ENCODE measurements at places on chromosomes 1 and 21.

- DNase-seq, result no peak
These were observed 80.6 kb downstream of the SLC25A24 start for GRCh38 chr1:108119500-108119899.

DNA sequence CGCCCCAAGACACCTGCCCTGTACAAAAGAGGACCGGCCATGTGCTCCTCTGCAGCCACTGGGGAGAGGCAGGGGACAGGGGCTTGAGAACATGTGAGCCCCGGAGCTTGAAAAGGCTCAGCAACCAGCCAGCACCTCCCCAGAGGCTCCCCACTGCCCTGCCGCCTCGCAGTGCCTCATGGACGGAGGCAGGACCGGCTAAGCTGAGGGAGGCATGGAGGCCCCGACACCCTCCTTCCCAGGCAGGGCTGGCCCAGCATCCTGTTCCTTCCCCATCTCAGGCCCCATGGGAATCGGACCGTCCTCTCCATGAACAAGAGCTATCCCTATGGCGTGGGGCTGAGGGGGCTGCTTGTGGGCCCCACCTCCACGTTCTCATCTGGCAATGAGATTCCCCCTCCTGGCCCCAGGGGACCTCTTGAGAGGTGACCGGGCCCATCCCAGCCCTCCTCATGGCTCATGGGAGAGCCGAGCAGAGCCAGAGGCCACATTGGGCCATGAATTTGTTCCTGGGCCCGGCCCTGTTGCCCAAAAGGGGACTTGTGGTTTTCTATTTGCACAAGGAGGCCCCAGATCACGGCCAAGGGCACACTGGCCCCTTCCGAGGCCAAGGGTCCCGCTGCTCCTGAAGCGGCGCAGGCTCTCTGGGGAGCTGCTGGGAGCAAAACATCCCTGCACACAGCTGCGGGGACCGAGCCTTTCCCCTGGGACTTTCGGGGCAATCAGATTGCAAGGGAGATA is 65.2 kb upstream of the ARHGEF16 start:
- DNase-seq, result no peak

- no peak for DNase-seq
These were observed 17.7 kb downstream of the LURAP1 start for GRCh38 chr1:46220808-46221207.

DNA sequence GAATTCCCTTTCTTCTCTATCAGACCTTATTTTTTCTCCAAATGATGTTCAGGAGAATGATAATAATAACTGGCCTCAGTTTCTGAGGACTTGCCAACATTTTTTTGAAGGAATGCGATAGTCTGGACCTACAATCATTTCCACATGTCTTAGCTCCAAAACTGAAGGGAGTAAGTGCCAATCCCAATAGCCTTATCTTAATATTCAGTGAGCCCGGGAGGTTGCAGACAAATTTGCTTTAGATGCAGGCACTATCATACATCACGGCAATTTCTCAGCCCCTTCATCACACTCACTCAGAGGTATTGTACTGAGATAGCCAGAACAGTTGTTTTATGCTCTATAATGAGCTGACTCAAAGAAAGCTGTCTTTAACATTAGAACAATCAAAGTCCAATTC is 796.9 kb downstream of the ADGRL2 start:
- peak; percentile 73 for DNase-seq

DNA sequence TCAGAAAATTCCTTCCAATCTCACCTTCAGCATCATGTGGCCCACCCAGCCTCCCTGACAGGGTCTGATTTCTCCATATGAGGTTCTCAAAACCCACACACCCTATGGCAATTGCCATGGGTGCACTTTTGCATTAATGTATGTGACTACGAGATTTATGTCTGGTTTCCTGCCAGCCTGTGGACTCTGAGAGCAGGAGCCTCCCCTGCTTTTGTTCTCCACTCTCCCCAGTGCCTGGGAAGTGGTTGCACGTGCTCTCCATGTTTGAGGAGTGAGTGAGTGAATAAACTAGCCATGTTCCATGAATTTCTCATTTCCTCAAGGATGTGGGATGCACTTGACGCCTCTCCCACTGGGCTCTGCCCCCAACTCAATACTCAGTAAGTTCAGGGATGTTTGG is 91.2 kb downstream of the ACTL8 start:
- no peak for DNase-seq

- DNase-seq, result peak; percentile 49
These were observed 22.7 kb downstream of the CD55 start for GRCh38 chr1:207344221-207344620.

GRCh38 chr1:230922620-230923019 is 54.3 kb upstream of the C1orf198 start:
- DNase-seq, result no peak

DNA sequence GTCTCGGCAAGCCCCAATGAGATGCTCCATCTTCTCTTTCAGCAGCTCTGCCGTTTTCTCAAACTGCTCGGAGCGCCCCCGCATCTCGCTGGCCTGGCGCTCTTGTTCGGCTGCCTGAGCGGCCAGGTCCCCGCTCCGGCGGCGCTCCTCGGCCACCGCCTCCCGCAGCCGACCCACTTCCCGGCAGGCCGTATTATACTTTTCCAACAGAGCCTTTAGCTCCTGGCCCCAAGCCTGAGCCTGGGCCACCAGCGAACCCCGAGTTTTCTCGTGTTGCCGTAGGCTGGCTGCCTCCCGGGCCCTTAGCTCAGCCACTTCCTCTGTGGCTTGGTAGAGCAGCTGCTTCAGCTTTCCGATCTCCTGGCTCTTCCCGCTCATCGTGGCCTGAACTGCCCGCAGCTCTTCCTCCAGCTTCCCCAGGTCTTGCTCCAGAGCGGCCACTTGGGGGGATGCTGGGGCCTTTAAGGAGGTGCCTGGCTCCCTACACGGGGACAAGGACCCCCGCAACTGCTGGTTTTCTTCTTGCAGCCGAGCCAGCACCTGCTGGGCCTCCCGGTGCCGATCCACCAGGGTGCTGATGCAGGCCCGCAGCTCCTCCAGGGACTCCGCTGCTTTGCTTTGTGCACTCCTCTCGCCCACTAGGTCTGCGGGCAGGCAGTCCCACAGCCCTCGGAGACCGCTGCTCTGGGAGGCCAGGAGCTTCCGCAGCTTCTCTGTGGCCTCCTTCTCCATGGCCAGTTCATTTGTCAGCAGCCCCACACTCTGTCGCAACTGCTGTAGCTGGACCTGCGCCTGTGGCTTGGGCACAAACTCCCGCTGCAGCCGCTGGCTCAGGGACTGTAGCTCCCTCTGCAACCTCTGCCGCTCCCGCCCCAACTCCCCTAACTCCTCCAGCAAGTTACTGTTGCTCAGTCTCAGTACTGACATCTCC is 13.4 kb upstream of the PIAS3 start:
- DNase-seq, result no peak

- DNase-seq, result peak; percentile 74
These were observed 24.5 kb upstream of the ZNF436 start for GRCh38 chr1:23394181-23394580.

DNA sequence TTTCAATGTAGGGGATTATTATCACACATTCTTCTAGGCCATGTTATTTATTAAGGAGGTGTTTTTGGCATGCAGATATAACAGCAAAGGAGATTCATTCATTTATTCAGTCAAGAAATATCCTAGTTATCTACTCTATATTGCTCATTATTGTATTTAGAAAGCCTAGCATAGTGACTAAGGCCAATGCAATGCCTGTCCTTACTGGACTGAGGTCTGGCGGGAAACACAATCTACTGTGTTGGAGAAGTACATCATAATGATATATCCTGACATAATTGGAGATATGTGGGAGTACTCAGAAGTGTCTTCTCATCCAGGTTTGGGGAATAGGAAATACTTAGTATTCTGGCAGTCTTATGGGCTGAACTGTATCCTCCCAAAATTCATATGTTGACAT is 421.5 kb upstream of the USP24 start:
- DNase-seq, result peak; percentile 74

DNA sequence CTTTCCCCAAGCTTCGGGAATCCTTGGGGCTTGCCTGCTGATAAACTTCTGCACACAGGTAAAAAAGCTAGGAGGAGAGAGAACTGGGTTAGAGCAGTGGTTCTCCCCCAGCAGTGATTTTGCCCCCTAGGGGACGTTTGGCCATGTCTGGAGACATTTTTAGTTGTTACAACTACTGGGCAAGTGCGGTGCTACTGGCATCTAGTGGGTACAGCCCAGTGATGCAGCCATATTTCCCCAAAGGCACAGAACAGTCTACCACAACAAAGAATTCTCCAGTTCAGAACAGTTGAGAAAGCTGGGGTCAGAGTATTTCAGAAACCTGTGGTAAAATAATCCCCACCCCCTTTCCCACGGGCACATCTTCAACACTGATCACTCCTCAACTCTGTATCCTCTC is 41.3 kb downstream of the LRRC71 start:
- peak; percentile 13 for DNase-seq

DNA sequence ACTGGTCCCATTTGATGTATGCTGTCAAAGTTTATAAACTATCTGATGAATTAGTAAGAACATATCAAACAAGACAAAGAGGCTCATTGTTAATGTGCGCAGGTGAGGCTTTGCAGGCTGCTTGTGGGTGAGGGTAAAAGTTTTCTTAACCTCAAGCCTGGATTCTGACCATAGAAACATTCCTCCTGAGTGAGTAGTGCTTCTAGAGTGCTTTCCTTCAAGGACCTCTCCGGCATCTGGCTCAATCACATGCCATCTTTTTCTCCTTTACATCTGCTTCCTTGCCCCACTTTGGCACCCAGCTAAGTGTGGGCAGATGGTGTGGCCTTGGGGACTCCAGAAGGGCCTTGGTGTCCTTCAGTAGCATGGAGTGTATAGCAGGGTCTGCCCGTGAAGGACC is 104.0 kb downstream of the ROR1 start:
- DNase-seq, result peak; percentile 39

DNA sequence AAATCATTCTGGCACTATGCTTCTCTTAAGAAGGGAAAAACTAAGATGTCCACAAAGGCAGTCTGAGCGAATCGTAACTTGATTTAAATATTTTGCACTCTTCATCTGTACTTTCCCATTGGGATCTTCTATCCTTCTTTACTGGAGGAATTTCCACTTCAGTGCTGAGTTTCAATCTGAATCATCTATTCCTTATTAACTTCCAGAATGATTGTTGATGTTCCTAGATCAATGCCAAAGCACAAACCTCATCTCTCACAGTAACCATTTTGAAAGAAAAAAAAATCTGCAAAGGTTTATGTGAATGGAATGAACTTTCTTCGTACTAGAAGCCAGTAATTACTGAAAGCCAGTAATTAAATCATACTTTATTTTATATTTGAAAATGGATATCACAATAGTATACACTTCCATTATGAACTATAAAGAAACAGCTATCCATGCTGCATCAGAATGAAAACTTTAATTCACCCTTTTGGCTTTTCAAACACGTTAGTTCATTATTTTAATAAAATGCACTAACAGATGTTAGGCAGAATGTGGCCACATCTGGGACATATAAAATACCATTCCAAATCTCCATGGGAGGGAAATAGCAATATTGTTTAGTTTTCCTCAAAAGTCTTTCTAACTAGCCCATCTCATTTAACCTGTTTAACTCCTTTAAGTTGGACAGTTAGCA is 5.5 kb upstream of the RNF2 start:
- DNase-seq, result no peak

- DNase-seq, result no peak
These were observed 83.9 kb upstream of the GJB5 start for GRCh38 chr1:34670982-34671381.

DNA sequence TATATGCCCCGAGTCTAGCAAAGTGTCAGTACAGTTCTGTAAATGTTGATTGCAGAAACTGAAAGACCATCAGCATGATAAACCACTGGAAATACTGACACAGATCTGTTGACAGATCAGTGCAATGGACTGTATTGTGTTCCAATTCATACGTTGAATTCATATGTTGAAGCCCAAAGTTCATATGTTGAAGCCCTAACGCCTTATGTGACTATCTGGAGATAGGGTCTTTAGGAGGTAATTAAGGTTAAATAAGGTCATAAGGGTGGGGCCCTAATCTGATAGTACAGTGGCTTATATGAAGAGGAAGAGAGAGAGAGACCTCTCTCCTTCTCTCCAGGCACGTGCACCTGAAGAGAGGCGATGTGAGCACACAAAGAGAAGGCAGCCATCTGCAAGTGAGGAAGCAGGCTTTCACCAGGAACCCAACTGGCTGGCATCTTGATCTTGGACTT is 144.7 kb downstream of the MRPL39 start:
- DNase-seq, result no peak

- no peak for DNase-seq
These were observed 3.7 kb downstream of the VANGL2 start for GRCh38 chr1:160404094-160404493.

DNA sequence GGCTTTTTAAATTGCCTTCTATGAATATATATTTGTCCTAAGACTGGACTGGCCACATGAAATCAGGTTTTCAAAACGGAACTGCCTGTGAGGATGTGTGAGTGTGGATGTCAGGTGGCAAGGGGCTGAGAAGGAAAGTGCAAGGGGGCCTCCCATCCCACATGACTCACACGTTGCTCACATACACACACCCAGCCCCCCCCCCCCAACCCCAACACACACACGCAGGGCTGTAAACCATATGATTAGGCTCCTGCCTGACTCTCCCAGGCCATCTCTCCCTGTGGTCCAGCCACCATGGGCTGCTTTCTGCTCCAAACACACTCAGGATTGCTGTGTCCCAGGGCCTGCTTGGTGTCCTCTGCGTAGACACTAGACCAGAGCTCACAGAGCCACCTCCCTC is 22.4 kb downstream of the DEGS1 start:
- peak; percentile 81 for DNase-seq

GRCh38 chr21:16583556-16583955 is 853.8 kb downstream of the USP25 start:
- DNase-seq, result no peak

DNA sequence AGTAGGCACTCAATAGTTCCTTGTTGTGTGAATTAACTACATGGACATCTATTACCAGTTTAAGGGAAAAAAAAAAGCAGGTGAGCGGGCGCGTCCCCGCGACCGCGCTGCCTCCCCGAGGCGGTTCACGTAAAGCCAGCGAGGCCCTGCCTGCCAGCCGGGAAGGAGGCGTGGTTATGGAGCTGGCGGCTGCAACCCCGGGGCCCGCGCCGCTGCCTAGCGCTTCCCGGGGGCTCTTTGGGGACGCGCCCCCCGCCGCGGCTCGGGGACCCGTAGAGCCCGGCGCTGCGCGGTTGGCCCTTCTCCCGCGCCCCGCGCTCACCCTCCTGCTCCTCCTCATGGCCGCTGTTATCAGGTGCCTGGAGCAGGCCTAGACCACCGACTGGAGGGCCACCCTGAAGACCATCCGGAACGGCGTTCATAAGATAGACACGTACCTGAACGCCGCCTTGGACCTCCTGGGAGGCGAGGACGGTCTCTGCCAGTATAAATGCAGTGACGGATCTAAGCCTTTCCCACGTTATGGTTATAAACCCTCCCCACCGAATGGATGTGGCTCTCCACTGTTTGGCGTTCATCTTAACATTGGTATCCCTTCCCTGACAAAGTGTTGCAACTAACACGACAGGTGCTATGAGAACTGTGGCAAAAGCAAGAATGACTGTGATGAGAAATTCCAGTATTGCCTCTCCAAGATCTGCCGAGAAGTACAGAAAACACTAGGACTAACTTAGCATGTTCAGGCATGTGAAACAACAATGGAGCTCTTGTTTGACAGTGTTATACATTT is 2.6 kb upstream of the CC2D1B start:
- DNase-seq, result peak; percentile 20

Data from fibroblast of skin of scalp (primary cell).